ENCODE measurements at places on chromosomes 2 and 18.

DNA sequence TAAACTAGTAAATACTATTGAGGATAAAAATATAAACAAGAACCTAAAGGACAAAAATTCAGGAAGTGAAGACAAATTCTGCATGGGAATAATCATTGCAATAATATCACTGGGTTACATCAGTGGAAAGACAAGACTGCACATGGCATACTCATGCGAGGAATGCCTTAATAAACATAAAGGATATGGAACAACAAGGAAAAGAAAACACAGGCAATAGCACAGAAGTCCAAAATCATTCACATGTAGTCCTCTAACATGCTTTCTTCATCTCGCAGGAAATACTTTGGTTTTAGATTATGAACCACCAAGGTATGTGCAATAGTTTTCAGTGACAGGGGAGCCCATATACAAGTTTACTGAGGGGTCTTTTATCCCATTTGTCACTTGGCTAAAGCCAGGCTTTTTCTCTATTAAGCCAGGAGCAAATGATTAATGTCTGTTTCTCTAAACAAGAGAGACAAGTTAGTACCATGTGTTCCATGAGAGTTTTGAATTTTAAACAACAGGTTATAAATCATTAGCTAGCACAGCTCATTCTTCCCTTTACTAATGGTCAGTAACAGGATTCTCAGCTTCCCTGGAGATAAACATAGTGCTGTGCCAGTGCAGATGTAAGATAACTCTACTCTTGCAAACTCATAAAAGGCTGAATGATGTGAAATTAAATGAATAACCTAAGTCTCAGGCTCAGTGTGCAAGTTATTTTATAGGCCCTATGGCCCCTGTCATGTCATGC is 353.6 kb upstream of the FSIP2 start:
- no peak for DNase-seq

DNA sequence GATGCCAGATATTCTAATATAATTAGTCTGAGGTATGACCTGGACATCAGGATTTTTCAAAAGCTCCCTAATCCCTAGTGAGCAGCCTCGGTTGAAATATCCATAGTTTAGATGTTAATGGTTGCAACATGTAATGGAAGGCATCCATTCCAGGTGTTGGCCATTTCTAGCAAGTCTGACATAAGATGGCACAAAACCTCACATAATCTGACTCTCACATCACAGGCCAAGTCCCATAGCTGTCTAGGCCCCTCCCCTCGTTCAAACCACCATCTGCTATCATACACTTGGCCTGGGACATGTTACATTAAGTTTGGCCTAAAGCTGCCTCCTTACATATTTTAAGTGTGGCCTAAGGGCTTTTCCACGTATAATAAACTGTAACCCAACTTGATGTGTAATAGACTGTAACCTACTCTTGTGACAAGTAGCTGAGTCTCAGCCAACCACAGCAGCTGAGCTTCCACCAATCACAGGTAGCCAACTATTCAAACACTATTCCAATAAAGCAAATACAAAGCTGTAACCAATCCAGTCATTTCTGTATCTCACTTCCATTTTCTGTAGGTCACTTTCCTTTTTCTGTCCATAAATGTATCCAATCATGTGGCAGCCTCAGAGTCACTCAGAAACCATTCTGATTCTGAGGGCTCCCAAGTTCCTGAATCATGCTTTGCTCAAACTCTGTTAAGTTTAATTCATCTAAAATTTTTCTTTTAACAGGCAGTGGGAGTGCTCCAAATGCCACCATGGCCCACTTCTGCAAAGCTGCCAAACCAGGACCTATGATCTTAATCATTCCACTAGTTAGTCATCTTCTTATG is 59.4 kb downstream of the ADD2 start:
- peak; percentile 38 for DNase-seq

- no peak for DNase-seq
Observed at GRCh38 chr2:42980764-42981416, 188.5 kb upstream of the HAAO start.

DNA sequence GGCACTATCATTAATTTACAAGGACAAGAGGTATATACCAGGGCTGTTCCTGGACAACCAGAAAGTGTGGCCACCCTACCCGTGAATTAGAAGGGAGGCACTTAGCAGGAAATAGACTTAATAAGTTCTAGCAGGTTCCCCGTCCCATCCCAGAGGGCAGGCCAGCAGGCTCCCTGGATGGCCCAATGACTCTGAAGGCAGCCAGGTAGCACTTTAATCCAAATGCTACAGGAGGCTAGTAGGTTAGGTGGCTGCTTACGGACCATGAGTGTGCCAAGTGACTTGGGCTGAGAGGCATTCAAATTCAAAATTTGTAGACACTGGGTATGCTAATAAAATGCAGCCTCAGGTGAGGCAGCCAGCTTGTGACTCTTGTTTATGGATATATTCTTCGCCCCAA is 123.9 kb downstream of the UXS1 start:
- no peak for DNase-seq

GRCh38 chr2:44894058-44894457 is 47.4 kb upstream of the SIX3 start:
- peak; percentile 79 for DNase-seq

GRCh38 chr2:176642074-176642473 is 372.8 kb downstream of the MTX2 start:
- DNase-seq: no peak

GRCh38 chr2:228986961-228987360 is 284.1 kb downstream of the PID1 start:
- no peak for DNase-seq

GRCh38 chr2:185404578-185404977 is 334.0 kb upstream of the FSIP2 start:
- no peak for DNase-seq

- DNase-seq: no peak
Observed at GRCh38 chr2:240182001-240182400, 41.5 kb upstream of the OTOS start.

DNA sequence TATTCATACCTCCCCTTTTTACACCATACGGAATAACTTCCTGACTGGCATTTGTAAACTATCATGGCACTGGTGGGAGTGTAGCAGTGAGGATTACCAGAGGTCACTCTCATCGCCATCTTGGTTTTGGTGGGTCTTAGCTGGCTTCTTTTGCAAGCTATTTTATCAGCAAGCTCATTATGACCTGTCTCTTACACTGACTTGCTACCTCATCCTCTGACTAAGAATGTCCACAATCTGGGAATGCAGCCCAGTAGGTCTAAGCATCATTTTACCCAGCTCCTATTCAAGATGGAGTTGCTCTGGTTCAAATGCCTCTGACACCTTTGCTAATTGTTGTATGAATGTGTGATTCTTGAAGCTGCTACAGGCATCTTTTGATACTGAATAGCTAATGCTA is 950.8 kb upstream of the SLC39A10 start:
- no peak for DNase-seq

GRCh38 chr18:9690418-9691188 is 17.5 kb upstream of the RAB31 start:
- no peak for DNase-seq

GRCh38 chr2:23460993-23461392 is 76.0 kb downstream of the KLHL29 start:
- no peak for DNase-seq

DNA sequence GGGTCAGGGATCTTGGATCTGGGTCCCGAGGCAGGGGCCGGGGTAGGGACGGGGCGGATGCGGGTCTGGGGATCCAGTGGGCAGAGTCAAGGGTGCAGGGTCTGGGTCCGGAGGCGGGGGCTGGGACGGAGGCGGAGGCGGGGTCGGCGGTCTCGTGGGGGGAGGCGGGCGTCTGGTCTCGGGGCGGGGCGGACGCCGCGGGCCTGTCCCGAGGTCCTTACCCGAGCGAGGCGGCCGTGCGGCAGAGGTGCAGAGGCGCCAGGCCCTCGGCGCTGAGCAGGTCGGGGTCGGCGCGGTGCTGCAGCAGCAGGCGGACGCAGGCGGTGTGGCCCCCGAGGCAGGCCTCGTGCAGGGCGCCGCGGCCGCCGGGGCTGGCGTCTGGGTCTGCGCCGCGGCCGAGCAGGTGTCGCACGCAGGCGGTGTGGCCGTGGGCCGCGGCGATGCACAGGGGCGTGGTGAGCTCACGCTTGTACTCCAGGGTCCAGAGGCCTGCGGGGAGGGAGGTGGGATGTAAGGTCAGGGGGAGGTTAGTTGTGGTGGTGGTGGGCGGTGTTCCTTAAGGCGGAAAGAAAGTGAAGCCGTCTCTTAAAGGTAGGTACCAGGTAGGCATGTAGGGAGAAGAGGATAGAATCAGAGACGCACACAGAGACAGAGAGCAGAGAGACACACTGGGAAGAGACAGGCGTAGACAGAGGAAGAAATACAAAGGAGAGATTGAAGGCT is 26.6 kb downstream of the ASB18 start:
- DNase-seq: no peak

DNA sequence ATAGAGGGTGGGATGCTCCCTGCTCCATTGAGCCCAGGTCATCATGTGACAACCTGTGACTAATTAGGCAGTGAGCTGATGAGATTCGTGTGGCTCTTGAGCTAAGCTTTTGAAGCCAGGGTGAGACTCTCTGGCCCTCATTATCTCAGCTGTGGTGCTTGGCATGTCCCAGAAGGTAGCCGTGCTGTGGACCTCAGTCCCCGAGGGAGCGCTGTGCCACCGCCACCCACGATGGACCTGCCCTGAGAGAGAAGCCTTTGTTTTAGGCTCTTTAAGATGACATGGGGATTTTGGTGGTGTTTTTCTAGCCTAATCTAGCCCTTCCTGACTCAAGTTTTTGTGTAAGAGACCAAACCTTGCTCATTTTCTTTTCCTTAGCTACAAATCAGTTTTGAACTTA is 66.4 kb downstream of the NEDD4L start:
- DNase-seq: no peak

DNA sequence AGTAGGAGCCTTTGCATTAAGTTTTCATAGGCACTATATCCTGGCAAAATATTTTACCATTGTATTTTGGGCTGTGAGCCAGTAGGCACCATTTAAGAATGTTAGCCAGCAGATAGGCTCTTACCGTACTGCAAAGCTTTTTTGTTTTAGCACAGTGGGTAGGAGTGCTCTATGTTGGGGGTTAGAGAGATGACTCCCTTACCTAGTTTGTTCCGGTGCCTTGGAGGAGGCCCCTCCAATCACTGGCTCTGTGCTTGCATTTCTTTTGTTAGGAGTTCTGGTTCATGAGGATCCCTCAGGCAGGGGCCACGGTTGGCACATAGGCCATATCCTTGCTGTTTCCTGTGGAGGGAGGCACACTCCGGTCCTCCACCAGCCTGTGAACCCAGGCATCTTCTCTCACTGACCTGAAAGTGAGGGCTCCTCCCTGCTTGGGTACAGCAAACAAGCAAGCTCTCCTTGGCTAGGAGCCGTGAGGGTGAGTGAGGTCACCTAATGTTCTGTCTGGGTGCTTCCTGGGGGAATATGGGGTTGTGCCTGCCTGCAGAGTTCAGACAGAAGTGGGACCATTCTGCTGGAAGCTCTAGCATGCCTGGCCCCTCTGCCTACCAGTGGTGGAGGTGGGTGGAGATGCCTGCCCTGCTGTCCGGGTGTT is 29.8 kb downstream of the LTBP1 start:
- DNase-seq: no peak

- DNase-seq: no peak
Observed at GRCh38 chr2:127451981-127452380, 33.8 kb downstream of the PROC start.

DNA sequence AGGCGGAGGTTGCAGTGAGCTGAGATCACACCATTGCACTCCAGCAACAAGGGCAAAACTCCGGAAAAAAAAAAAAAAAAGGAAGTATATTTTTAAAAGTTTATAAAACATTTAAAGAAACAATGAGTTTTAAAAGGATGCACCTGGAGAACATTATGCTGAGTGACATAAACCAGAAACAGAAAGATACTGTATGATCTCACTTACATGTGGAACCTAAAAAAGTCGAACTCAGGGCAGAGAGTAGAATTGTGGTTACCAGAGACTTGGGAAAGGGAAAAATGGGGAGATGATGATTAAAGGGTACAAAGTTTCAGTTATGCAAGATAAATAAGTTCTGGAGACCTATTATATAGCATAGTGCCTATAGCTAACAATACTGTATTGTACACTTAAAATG is 52.8 kb upstream of the RTN4 start:
- no peak for DNase-seq

- no peak for DNase-seq
Observed at GRCh38 chr2:122670897-122671296, 915.4 kb downstream of the TSN start.

DNA sequence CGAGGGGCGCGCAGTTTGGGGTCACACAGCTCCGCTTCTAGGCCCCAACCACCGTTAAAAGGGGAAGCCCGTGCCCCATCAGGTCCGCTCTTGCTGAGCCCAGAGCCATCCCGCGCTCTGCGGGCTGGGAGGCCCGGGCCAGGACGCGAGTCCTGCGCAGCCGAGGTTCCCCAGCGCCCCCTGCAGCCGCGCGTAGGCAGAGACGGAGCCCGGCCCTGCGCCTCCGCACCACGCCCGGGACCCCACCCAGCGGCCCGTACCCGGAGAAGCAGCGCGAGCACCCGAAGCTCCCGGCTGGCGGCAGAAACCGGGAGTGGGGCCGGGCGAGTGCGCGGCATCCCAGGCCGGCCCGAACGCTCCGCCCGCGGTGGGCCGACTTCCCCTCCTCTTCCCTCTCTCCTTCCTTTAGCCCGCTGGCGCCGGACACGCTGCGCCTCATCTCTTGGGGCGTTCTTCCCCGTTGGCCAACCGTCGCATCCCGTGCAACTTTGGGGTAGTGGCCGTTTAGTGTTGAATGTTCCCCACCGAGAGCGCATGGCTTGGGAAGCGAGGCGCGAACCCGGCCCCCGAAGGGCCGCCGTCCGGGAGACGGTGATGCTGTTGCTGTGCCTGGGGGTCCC is at the start of gene ITGA4:
TSS of gene ITGA4 (plus strand) at position 266 of the 620 bp plus-strand sequence. CDS start at position 535, 269 bp downstream.
- DNase-seq: peak; percentile 89

DNA sequence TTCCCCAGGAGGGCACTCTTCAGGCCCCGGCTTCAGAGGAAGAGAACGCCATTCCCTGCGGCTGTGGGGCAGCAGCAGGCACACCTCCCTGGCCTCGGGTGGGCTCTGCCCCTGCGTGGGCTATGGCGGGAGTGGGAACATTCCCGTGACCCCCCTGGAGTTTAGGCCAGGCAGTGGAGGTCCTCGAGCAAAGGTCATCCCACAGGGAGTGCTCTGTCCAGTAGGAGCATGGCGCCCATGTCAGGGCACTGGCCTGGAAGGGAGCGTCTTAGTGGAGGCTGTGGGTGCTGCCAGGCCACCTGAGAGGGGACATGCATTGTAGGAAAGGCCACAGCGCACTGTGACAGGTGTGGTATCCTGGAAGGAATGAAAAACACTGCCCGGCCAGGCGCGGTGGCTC is 9.2 kb upstream of the NFATC1 start:
- no peak for DNase-seq

DNA sequence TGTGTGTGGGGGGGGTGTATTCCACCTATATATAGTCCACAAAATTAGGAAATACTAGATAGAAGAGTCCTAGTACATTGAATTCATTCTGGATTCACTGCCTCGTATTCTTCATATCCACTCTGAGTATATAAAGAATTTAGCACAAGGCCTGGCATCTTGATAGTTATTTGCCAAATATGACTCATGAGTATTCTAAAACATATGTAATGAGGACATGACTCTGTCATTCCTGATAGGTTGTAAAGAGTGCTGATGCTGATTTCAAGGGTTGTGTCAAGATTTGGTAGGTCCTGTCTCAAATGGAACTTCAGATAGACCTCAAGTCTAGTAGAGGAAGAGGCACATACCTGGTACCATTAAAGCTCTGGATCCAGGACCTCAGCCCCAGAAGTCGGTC is 173.4 kb upstream of the BOD1L2 start:
- no peak for DNase-seq
